ENCODE measurements at places on chromosomes 5 and 9.

DNA sequence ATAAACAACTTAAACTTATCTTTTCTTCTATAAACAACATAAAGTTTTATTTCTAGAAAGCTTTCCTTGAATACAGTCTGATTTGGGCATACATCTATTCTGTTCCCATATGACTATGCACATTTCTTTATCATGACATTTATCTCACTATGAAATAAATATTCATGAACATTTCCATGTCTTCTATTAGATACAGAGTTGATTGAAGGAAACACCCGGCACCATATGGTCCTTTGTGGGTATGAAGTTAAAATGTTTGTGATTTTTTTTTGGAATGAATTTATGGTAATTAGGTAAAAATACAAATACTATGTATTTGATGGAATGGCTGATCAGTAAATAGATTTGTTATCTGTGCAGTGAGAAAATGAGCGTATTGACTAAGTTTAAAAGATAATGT is 1209.8 kb upstream of the ACO1 start:
- no peak for DNase-seq

GRCh38 chr5:14728459-14728938 is 64.0 kb downstream of the OTULIN start:
- no peak for DNase-seq

GRCh38 chr9:16241231-16241630 is 629.2 kb downstream of the BNC2 start:
- no peak for DNase-seq

GRCh38 chr9:27425827-27426510 is 98.1 kb upstream of the IFNK start:
- DNase-seq = no peak

DNA sequence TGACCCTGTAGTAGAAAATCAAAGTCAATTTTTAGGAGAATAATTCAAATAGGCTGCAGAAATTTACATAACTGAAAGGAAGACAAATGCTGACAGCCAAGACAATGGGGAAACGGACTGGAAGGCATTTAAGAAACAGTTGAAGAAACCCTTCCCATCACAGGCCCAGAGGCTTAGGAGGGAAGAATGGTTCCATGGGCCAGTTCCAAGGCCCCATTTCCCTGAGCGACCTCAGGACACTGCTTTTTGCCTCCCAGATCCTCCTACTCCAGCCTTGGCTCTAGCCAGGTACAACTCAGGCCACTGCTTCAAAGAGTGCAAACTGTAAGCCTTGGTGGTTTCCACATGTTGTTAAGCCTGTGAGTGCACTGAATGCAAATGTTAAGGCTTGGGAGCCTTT is 184.1 kb upstream of the SGCD start:
- DNase-seq = no peak

DNA sequence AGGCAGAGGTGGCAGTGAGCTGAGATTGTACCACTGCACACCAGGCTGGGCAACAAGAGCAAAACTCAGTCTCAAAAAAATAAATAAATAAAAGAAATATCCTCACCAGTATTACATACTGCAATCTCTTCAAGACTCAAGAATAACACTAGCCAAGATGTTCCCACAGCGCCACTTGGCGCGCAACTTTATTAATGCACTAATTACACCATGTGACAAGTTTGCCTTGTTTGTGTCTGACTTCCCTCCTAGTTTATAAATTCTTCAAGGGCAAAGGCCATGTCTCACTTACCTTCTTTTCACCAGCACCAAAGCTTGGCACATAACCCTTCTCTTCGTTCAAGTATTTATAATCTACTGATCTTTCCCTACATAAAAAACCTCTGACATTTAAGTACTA is 4.8 kb downstream of the SKP1 start:
- peak; percentile 30 for DNase-seq

GRCh38 chr5:15008921-15009320 is 137.3 kb upstream of the ANKH start:
- no peak for DNase-seq

DNA sequence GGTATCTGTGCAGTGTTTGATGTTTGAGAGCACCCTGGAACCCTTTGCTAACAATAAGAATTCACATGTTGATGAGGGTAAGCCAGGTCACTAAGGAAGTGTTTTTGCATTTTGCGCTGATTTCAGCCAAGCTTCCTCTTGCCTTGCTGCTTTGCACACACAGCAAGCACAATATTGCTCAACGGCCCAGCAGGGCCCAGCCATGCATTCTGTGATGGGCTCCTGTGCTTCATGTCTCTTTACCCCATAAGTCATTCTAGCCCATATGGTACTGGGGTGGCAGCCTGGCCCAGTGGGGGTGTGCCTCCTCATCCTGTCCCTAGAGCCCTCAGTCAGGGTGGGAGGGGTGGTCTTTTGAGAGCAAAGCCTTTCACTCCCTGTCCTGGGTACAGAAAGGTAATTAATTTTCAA is 481.3 kb downstream of the GADD45G start:
- no peak for DNase-seq

DNA sequence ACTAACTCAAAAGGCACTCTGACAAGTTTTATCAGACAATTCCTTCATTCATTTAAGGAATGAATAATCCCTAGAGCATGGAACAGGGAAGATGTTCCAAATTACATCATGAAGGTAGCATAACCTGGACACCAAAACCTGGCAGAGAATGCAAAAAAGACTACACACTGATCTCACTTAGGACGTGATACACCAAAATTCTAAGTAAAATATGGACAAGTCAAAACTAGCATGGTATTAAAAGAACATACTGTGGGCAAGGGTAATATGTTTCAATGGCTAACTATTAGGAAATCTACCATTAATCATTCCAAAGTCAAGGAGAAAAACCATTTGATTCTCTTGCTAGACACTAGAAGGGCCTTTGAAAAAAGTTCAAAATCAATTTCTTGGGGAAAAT is 176.5 kb downstream of the HSPA4 start:
- no peak for DNase-seq

- DNase-seq = no peak
Observed at GRCh38 chr5:134086225-134086942, 28.1 kb upstream of the TCF7 start.

GRCh38 chr9:86997156-86997555 is 49.9 kb upstream of the GAS1 start:
- DNase-seq = no peak

DNA sequence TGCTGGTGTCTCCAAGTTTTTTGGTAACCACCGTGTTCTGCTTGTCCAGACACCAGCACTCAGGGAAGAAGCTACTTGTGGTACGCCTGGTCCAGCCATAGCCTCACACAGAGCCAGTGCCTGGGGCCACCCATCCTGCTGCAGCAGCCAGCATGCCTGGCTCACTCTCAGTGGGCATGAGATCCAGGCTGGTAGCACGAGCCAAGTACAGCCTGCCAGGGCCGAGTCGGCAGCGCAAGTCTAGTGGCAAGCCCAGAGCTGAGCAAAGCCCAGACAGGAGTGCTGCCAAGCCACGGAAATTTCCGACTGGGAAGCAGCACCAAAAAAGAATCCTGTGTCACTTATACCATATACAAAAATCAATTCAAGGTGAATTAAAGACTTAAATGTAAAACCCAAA is 36.3 kb upstream of the FBXL17 start:
- DNase-seq = no peak

- no peak for DNase-seq
Observed at GRCh38 chr9:25573281-25573680, 105.0 kb downstream of the TUSC1 start.

DNA sequence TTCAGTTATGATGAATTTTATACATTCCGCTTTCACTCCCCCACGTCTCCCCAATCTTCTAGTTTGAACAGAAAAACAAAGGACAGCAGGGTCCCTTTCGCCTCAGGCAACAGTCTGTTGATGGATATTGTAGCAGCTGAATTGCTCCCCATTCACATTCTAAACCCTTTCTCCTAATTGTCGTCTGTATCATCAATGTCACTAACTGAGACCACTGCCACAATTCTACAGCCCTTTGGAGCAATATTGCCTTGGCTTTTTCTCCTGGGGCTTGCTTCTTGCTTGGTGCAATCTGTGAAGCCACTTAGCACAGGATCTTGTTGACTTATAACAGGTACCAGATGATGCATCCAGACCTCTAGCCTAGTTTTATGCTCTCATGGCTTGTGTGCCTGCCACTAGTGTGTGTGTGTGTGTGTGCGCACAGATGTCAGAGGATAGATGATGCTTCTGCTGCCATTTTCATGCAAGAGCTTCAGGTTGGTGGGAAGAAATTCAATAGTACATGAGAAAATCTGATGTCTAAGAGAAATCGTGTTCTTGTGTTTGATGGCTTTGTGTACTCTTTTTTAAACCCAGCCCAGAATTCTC is 195.2 kb upstream of the ISL1 start:
- no peak for DNase-seq

GRCh38 chr5:72228960-72229359 is 91.1 kb downstream of the MRPS27 start:
- DNase-seq = no peak

- no peak for DNase-seq
Observed at GRCh38 chr5:177528631-177529030, 11.9 kb upstream of the DDX41 start.

GRCh38 chr9:80059979-80060378 is 488.2 kb downstream of the TLE4 start:
- DNase-seq = no peak

DNA sequence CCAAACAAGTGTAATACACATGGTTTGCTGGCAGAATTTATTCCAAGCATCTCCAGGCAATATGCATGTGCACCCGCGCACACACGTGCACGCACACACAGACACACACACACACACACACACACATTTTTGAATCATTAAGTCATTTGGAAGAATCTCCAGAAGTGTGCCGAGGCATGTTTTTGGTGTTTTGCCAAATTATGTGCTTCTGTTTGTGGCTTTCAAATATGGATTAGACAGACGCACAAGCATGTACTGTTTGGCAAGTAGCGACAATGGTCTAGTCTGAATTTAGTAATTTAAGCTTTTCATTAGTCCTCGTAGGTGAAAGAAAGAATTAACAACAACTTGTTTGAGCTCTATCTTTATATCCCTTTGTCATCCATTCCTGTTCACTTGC is 36.7 kb downstream of the NFIB start:
- DNase-seq = no peak

GRCh38 chr5:56175488-56175887 is 57.6 kb downstream of the ANKRD55 start:
- no peak for DNase-seq

DNA sequence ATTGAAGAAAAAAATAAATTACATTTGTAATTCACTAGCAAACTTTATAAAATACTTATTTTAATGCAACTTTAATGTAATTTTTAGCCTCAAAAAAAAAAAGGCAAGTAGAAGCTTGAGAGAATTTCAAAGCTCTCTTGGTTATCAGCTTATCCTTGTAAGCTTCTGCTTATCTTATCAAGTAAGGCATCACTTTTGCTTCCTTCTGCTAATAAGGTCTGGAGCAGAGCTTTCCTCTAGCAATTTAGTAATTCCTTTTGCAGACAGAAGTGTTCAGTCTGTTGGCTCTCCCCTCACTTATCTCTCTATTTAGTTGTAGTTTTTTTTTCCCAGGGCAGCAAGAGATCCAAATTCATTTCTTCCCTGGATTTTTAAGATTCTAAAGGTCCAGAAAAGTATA is 525.0 kb downstream of the ISL1 start:
- no peak for DNase-seq

DNA sequence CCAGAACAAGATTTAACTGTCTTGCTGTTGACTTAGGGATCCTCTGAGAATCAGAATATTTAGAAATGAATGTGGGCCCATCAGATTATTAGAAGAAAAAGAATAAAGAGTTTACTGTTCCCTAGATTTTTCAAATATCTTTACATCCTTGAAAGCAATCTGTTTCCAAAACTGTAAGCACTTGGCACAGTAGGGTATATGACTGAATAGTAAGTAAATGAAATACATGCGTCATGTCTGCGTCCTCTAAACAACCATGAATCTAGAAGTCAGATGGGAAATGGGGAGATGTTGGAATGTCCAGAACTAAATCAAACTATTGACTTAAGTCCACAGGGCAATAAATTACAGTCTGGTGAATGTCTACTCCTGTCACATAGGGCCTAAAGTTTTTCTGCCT is 26.1 kb downstream of the TTC23L start:
- DNase-seq = no peak

GRCh38 chr5:143605403-143606005 is 202.0 kb upstream of the NR3C1 start:
- peak; percentile 86 for DNase-seq

DNA sequence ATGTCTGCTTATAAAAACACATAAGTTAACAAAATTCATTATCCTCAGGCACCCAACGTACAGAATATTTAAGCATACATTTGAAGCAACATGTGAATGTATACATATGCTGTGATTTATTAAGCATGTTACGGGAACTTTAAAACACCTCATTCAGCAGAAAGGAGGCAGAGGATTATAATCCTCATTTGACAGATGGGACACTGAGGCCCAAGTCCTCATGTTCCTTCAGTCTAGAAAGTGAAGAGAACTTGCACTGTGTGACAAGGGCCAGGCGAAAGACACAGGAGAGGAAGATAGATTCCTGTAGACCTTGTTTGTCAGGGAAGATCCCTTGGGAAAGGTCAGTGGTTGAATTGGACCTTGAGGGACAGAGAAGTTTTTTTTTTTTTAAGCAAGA is 7.6 kb upstream of the PSMD5 start:
- no peak for DNase-seq

- no peak for DNase-seq
Observed at GRCh38 chr5:52452098-52452497, 335.6 kb upstream of the ITGA1 start.

- DNase-seq = no peak
Observed at GRCh38 chr9:128728298-128728697, 4.4 kb upstream of the ZDHHC12 start.

DNA sequence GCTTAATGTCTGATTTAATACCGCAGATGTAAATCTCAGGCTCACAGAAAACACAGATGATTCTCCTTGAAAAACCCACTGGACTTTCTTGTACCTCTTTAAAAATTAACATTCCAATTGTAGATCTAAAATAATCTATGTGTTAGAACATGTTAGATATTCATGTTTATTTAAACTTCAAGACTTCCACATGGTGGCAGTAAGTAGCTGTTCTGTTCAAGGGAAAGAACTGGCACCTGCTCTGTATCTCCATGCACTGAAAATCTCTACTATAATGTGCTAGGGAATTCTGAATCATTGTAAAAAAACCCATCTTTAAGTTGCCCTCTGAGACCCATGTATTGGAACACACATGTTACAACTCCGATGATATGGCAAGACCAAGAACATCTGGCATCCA is 366.9 kb downstream of the DMRTA1 start:
- no peak for DNase-seq

DNA sequence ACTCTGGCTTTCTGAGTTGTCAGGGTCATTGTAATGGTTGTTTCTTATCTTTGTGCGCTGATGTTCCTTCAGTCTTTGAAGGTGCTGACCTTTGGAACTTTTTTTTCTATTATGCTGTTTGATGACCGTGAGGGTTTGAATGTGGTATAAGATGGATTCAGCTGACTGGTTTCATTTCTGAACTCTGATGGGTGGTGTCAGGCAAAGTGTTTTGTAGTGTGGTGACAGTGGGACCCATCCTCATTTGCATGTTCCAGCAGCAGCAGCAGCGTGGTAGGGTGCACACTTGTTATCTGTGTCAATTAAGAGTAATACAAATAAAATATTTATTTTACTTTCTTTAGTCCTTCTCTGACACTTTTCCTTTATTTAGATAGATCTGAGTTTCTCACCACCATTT is 227.7 kb upstream of the PRR16 start:
- DNase-seq = no peak
